DND-41 (cell line): ENCODE measurements at places on chromosomes 4 and X.

DNA sequence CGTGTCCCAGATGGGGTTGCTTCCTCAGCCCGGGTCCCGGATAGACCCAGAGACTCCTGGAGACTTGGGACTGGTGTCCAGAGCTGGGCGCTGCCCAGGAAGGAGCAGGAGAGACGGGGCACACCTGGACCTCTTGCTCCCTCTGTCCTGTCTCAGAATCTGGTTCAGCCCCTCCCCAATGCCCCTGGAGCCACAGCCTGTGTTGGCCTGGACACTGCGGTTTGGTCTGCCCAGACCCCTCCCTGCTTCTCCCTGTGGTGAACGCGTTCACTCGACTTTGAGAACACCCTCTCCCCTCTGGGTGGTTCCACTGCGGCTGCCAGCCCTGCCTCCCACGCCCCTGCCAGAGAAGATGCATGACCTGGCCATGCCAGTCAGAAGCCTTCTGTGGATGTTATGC is 111.1 kb downstream of the HMX1 start:
- no peak for DNase-seq

- DNase-seq = no peak
Observed at GRCh38 chr4:173526027-173526482, 4.0 kb downstream of the HAND2 start.

DNA sequence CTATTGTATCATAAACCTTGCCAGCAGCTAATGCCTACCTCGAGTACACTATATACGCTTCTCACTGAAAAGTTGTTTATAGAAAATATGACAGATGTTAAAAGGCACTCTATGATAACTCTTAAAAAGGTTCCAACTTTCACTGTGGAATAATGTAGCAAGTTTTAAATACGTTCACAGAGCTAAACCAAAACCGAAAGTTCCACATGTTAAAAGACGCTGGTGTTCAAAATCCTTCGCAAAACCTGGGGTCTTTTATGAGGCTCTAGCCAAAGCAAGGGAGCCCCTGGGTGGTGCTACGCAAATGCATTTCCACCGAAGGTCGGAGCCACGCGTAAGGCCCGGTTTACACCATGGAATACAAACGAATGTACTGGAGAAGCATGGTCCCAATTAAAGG is 103.7 kb upstream of the TENM3 start:
- DNase-seq = no peak

- DNase-seq = no peak
Observed at GRCh38 chr4:25536564-25537320, 118.9 kb upstream of the SLC34A2 start.

DNA sequence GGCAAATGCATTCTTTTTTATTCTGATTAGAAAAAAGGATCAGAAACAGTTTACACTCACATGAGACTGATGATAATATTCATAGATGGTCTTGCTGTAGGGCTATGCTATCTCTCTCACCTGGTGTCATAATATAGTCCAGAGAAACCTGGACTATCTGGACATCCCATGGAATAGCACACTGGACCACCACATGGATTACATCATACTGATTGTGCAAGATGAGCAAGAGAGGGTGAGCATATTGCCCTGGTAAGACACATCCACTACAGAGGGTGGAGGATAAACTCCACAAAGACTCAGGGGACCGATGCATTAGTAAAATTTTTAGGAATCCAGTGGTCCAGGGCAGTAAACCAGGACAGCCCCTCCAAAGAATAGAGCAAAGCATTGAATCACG is 8.2 kb downstream of the SYN1 start:
- DNase-seq = no peak

GRCh38 chr4:173243321-173243720 is 74.7 kb downstream of the GALNT7 start:
- DNase-seq = no peak

GRCh38 chrX:40168480-40169011 is 70.8 kb upstream of the BCOR start:
- DNase-seq = no peak

GRCh38 chr4:146073517-146073916 is 102.0 kb upstream of the LSM6 start:
- no peak for DNase-seq

DNA sequence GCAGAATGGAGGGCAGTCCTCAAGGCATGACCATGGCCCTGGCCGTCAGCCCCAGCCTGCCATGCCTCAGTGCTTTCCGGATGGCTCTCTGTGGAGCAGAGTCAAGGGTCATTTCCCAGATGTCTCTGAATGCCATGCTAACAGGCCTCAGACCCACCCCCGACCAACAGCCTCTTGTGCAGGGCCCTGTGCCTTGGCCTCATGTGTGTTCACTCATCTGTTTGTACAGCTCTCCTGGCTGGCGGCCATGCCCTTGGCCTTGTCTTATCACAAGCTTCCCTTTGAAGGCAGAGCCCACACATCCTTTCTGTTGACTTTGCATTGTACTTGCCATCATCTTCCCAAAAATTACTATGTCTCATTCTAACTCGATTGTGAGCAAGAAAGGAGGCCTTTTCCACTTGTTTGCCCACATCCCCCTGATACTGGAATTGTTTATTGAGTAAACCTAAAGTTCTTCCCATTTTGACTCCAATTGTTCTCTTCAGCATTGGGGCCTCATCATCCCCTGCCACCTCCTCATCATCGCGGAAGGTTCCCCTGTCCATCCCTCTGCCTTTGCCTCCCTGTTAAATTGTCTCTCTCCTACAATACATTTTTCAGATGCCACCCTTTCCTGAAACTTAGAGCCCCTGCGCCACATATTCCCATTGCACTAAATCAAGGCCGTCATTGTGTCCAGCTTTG is 6.3 kb downstream of the CA5B start:
- DNase-seq = no peak

DNA sequence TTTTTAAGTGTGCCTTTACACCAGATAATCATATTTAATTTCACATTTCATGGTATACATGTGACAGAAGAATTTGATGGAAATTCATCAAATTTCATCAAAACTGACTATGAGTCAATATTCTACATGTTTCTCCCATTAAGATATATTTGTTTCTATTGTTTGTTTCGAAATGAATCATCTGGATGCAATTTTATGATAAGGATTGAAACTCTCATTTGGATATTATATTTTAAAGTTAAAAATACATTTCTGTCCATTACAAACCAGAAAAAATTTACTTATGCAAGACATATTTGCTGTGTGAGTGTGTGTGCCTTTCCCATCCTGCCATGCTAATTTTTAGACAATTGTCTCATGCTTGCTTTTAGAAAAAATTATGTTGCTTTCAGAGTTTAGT is 52.2 kb downstream of the SULT1B1 start:
- no peak for DNase-seq

- no peak for DNase-seq
Observed at GRCh38 chrX:49000636-49001035, 1.4 kb downstream of the GRIPAP1 start.

DNA sequence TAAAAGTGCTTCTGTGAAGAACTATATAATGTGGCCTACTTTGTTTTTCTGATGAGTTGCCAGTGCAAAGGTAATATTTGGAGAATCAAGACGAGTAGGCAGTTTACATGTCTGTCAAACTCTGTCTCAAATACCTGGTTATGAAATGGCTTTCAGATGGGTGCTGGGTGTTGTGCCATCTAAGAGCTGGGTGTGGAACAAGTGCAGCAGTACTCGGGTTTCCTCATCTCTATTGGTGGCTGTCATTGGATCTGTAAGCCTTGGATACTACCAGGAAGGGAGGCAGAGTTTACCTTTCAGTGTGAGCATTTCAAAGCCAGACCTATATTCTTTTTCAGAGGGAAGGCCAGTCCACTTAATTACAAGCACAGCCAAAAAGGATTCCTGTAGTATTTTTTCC is 37.2 kb downstream of the MTM1 start:
- DNase-seq = no peak

DNA sequence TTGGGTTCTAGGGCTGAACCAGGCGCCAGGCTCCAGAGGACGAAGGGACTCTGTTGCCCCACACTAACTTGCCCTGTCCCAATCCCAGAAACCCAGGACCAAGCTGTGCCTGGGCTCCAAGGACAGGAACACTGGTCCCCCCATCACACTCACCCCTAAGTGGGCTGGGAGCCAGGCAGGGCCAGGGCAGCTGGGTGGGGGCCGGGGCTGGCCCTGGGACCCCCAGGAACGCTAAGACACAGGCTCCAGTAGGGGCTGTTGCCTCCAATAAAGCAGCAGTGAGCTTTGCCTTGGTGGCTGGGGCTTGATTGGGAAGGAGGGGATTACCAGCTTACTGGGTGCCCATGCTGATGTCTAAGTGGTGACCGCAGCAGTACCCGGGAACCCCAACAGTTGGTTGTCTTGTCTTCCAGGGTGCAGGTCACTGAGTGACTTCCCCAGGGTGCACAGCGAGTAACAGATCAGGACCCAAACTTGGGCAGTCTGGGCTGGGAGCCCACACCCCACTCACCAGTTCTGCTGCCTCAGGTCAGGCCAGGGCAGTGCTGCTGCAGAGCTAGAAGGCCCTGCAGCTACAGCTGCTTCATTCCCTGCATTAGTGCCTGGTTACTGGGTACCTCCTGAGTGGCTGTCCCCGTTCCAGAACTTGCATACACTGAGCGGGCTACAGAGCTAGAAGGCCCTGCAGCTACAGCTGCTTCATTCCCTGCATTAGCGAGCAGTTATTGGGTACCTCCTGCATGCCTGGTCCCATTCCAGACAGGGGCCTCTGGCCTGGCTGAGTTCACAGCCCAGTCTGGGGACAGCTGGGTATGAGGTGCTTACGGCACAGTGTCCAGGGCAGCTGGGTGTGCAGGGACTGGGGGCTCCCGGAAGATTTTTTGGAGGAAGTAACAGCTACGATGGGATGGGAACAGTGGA is 9.4 kb upstream of the ADD1 start:
- DNase-seq = no peak

DNA sequence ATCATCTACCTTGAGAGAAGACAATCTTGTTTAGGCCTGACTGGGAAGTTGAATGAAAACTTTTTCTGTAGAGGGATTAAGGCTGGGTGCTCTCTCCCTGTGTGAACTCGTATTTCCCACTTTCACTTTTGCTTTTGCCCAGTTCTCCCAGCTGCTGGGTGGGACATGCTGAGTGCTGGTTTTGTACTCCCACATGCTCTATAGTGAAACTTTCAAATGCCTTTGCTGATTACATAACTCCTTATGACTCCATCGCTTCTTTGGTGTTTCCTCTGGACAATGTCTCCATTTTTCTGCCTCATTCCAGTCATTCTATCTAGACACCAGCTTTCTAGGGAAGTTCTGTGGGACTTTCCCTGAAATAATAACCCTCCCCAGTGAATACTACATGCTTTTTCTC is 100.5 kb downstream of the CLNK start:
- peak; percentile 69 for DNase-seq

DNA sequence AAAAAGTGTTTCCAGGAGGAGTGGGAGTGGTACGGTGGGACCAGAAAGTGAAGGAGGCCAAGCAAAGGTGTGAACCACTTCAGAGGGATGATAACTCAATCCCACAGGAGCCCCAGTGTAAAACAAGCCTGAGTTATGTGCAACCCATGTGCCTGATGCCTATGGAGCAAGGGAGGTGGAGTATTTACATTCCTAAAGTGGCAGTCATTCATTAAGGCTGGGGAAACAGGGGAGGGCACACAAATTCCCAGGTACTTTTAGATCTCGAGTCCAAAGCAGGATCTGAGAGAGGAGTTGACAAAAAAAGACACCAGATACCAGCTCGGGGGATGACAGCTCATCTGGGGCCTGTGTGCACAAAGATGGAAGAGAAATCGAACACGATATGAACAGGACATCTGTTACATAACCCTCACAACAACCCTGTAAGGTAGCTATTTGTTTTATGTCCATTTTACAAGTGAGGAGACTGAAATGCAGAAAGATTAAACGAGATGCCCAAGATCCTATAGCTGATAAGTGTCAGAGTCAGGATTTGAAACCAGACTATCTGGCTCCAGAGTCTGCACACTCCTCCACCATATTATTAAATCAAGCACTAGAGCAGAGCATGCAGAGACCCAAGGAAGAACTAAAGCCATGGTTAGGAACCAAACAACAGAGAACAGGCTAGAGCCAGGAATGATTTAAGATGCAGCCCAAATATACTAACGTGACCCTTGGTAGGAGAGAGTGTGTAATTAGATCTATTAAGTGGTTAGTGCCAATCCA is 91.9 kb upstream of the MAPK10 start:
- DNase-seq = no peak

DNA sequence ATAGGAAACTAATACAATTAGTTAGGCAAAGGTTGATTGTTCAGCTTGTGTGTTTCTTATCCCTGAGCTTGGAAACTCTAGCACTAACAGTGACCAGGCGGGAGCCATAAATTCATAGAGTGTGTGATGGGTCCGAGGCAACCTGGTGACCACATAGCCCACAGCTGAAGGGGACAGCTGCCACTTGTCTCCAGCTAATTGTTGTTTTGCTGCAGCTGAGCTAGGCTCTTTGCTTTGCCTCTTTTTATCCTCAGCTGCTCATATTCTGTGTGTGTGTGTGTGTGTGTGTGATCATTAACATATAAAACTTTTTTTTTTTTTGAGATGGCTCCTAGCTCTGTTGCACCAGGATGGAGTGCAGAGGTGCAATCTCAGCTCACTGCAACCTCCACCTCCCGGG is 53.2 kb downstream of the DOCK11 start:
- no peak for DNase-seq

GRCh38 chrX:109472939-109473735 is 8.7 kb downstream of the GUCY2F start:
- DNase-seq = peak; percentile 42

- no peak for DNase-seq
Observed at GRCh38 chrX:150507251-150507856, 61.1 kb upstream of the MTM1 start.

DNA sequence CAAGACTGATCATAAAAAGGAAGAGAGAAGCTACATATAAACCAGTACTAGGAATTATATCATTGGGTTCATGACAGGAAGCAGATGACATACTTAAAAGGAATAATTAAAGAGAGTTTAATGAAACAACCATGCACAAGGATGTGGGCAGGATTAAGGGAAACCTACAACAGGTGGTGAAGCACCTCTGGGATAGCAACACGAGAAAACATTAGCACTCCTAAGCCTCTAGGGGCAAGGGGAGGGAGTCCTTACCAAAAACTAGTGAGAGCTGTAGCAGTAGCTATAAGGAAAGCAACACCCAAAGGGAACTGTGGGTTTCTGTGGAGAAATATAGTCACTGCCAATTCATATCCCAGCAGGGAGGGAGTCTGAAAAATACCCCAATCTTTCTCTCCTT is 7.2 kb upstream of the THOC2 start:
- DNase-seq = no peak

GRCh38 chr4:55017406-55017805 is 108.0 kb downstream of the KDR start:
- no peak for DNase-seq

- DNase-seq = no peak
Observed at GRCh38 chr4:143364063-143364462, 27.4 kb downstream of the GAB1 start.
